ENCODE measurements at places on chromosomes 13 and 19.

- DNase-seq, result peak; percentile 96
These were observed 27.7 kb downstream of the EFNB2 start for GRCh38 chr13:106507560-106508274.

DNA sequence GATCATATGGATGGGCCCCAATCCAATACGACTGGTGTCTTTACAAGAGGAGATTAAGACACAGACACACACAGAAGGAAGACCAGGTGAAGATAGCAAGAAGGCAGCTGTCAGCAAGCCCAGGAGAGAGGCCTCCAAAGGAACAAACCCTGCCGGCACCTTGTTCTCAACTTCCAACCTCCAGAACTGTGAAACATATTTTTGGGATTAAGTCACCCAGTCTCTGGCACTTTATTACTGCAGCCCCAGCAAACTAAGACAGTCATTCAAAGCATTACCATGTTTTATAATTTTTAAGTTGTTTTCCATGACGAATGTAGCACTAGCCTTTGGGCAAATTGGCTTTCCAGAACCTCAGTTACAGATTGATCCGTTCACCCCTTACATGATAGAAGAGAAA lies 11.3 kb downstream of the STARD13 start:
- no peak for DNase-seq

DNA sequence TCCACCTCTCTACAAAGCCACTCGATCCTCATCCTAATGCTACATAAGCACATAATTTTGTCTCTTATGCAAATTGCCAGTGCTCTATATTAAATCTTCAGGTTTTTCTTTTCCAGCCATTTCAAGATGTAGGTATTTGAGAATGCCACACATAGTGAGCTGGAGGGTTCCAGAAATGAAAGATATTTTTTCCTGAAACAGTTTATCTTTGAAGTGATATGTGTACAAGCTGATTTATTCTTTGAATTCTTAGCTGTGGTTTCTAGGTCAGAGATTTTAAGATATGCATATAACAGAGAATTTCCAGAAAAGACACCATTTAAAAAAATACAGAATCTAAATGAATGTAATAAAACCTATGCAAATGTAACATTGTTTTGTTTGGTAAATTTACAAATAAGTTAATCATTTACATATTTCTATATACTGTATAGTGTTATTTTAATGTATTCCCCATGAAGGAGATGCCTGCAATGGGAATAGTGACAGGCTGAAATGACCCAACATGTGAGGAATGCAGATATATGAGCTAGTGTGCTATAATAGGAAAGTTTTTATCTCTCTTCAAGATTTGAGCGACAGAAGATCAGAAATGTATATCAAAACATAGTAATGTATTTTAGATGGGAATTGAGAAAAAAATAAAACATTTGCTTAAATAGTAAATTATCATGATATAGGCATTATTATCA lies 570.2 kb downstream of the SLITRK1 start:
- no peak for DNase-seq

DNA sequence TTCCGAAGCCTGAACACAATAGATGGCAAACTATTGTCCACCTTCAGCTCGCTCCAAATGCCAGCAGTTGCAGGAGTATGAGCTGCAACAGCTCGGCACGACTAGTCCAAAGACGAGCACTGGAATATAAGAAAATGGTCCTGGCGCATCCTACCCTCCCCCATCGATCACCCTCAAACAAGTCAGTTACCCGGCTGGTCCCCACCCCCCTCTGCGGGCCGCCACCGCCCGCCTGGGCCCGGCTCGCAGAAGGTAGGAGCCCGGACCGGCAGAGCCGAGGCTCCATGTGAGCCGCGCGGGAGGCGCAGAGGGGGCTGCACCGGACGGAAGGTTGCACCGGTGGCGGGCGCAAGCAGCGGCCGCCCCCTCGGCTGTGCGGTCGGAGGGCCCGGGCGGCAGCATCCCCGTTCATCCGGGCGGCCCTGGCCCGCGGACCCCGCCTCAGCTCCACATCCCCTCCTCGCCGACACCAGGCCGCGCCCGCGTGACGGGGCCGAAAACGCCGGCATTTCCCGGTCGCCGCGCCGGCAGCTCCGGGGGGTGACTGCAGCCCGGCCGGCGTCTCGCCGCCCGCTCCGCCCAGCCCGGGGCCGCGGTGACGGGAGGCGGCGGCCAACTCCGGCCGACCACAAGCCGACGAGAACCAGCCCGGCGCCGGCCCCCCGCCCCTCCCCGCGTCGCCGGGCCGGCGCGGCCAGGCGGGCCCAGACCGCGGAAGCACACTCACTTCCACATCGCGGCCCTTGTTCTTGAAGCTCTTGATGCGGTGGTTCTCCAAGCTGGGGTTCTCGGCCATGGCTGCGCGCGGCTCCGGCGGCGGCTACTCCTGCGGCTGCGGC lies 552 bp downstream of the KPNA3 start:
- DNase-seq, result peak; percentile 49

- peak; percentile 33 for DNase-seq
These were observed 38.6 kb downstream of the TNFRSF19 start for GRCh38 chr13:23608701-23609413.

DNA sequence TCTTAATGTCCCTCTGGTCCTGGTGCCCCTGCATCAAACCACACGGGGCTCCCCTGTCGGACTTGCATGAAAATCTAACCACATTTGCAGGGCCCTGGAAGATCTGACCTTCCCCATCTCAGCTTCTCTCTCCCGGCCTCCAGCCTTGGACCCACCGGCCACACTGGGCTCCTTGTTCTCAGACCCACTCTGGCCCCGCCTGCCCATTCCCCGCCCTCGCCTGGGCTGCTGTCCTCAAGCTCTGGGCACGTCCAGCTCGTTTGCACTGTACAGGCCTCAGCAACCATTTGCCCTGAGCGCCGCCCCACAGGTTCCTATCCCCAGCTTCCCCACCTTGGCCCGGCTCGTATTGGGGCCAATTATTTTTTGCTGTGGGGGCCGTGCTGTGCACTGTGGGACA lies 10.5 kb downstream of the MYO9B start:
- no peak for DNase-seq

DNA sequence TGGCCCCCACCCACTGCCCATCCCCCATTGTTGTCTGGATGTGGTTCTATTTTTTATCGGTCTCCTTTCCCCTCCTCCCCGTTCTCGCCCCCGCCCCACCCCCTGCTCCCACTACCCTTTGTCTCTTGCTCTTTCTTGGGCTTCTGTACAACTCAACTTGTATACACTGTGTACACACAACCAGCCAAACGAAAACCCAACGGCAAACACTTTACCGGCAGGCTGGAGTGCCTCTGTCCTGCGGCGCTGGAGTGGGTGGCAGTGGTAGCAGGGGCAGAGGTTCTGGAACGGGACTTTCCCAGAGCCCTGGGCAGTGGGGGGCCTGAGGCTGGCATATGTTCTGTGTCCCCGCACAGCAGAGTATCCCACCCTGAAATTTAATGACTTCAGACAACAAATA lies 13.7 kb downstream of the RRAS start:
- no peak for DNase-seq

DNA sequence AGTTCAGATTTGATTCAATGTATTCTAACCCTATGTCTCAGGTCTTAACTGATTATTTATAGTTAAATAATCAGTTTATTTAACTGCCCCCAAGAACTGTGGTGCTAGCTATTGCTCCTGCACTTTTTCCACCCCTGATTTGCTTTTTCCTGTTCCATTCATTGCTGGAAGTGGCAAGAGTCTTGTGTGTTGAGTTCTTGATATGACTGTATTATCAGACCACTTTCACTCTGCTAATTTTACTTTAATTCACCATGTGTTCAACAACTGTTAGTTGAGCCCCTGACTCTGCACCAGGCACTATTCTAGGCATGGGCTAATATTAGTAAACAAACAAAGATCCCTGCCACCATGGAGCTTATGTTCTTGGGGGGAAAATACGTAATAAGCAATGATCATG lies 39.9 kb downstream of the WDFY2 start:
- no peak for DNase-seq

DNA sequence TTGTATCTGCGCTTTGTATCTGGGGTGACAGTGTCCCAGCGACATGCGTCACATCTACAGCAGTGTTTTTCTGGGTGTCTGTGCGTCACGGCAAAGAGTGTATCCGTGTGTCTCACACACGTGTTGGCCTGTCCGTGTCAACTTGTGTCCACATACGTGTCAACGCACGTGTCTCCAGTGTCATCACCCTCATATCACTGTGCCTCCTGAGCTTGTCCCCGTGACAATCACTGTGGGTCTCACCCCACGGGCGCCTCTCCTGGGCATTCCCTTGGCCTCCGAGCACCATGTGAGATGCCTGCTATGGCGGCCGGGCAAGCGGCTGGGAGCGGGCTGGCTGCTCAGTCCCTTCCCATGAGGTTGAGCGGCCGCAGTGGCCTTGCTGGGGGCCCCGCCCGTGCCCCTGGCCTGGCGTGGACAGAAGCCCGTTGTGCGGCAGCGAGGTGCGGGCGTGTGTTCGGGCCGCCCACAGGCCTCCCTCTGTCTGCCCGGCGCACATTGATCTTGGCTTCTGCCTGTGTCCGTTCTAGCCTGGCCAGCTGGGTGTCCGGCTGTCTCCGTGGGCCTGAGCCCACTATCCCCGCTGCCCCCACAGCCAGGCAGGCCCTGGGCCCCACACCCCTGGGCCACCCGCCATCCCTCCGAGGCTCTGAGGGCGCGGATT lies 6.4 kb downstream of the NFIX start:
- no peak for DNase-seq

DNA sequence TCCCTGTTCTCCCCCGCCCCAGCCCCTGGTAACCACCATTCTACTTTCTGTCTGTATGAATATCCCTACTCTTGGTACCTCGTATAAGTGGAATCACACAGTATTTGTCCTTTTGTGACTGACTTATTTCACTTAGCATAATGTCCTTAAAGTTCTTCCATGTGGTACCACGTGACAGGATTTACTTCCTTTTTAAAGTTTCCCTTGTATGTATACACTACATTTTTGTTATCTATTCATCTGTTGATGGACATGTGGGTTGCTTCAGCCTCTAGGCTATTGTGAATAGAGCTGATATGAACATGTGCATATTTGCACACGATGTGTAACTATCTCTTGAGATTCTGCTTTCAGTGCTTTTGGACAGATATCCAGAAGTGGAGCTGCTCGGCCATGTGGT lies 59.6 kb upstream of the GJB6 start:
- no peak for DNase-seq
